ENCODE measurements at places on chromosomes 5 and 9.

GRCh38 chr5:1190837-1191239, 10.6 kb upstream of the SLC6A19 start:
- H3K27me3 ChIP-seq = no peaks in the 10 kb centered on the region
- DNase-seq = no peak
- peaks cover 3% of the 10 kb centered on the region for H3K4me1 ChIP-seq
- no peak overlapping the region for H3K4me3 ChIP-seq
- no peak overlapping the region for H3K27ac ChIP-seq

- no peaks in the 10 kb centered on the region for H3K27me3 ChIP-seq
- H3K27ac ChIP-seq = no peak overlapping the region
- no peak for DNase-seq
- no peak overlapping the region for H3K4me3 ChIP-seq
- no peaks in the 10 kb centered on the region for H3K4me1 ChIP-seq
Observed at GRCh38 chr5:179459771-179460170, 90.6 kb upstream of the RUFY1 start.

GRCh38 chr5:132420706-132421272, 51.3 kb downstream of the SLC22A5 start:
- peaks cover 3% of the 10 kb centered on the region for H3K4me1 ChIP-seq
- H3K27ac ChIP-seq = no peak overlapping the region
- H3K36me3 ChIP-seq = no peaks in the 10 kb centered on the region
- no peak overlapping the region for H3K4me3 ChIP-seq

GRCh38 chr5:127096328-127096993, 23.2 kb upstream of the C5orf63 start:
- no peak for DNase-seq
- peaks cover 15% of the 10 kb centered on the region for H3K4me1 ChIP-seq

GRCh38 chr5:30804739-30805505, 388.6 kb upstream of the CDH6 start:
- DNase-seq = no peak
- no peaks in the 10 kb centered on the region for H3K27me3 ChIP-seq
- no peak overlapping the region for H3K4me3 ChIP-seq
- H3K4me1 ChIP-seq = peaks cover 1% of the 10 kb centered on the region

DNA sequence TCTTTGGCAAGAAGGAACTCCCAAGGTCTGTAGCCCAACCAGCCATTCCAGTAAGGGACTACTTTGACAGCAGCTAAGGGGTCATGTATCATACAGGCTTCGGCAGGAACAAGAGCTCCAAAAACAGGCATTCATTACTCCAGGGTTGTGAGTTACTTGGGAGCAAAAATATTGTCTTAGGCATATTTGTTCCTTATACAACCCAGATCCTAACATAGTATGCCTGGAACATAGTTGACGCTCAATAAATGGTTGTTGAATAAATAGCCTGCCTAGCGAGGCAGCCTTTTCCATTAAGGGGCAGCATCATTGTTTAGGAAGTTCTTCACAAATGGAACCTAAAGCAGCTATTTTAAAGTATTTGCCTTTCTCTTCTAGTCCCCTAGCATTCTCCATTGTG, 35.8 kb upstream of the FER start:
- no peak for DNase-seq
- no peak overlapping the region for H3K27ac ChIP-seq
- no peaks in the 10 kb centered on the region for H3K27me3 ChIP-seq
- H3K4me1 ChIP-seq = peaks cover 3% of the 10 kb centered on the region
- no peak overlapping the region for H3K4me3 ChIP-seq

Data from neuronal stem cell (in vitro differentiated cells).